Aorta (tissue), 5 donors: ENCODE measurements at places on chromosomes 5 and 9. TPM values are rescaled to one million over a fixed set of nuclear protein-coding genes. Genes with fewer than 3 reads are reported as not detected.

F2RL2 gene
- total RNA-seq, result 0.32 TPM

- DNase-seq, result no peak
Observed at GRCh38 chr5:53643445-53643844, 83.0 kb downstream of the NDUFS4 start.

GPX3 gene
- 694 TPM for total RNA-seq

DNA sequence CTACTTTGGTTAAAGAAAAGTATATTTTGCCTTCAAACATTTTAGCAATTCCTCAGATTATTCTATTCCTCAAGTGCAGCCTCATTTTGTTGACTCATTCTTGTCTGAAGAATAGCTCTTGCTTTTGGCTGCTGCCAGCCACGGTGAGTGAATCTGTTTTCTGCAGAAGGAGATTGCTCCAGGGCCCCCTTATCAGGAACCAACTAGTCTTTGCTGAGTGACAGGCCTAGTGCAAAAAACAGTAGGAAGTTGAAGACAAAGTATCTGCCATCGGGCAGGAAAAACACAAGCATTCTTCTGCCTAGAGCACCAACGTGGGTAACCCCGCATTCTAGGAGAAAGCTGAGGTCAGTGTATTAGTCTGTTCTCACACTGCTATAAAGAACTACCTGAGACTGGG is 42.3 kb downstream of the ZNF883 start:
- no peak for DNase-seq

- no peak for DNase-seq
Observed at GRCh38 chr5:161002571-161003074, 150.6 kb upstream of the ATP10B start.

DNA sequence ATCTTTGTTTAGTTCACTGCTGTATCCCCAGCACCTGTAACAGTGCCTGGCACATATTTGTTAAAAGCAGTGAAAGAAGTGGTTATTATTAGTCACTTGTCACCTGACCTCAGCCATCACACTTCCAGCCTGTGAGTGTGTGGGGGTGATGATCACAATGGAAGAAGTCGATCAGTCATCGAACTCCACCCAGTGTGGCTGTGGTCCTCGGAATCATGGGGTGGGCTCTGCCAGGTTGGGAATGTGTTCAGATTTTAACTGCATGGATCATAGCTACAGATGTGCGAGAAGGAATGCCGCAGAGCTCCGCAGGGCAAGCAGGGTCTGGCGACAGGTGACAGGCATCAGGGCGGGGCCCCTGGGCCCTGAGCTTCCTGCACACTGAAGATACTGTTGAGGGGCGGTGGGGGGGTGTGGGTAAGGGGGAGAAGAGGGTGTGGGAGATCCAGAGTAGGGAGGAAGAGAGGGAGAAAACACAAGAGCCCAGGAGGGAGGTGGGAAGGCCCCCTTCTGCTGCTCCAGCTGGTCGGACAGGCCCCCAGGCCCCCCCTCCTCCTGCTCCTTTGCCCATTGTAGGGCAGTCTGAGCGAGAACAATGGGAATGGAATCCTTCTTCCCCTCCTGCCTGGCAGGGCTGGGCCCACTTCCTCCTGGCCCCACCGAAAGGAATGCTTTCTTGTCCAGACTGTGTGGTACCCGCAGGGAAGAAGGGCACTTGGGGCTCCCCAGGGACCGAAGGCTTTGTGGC is 89.6 kb downstream of the SPRY4 start:
- DNase-seq, result no peak

DNA sequence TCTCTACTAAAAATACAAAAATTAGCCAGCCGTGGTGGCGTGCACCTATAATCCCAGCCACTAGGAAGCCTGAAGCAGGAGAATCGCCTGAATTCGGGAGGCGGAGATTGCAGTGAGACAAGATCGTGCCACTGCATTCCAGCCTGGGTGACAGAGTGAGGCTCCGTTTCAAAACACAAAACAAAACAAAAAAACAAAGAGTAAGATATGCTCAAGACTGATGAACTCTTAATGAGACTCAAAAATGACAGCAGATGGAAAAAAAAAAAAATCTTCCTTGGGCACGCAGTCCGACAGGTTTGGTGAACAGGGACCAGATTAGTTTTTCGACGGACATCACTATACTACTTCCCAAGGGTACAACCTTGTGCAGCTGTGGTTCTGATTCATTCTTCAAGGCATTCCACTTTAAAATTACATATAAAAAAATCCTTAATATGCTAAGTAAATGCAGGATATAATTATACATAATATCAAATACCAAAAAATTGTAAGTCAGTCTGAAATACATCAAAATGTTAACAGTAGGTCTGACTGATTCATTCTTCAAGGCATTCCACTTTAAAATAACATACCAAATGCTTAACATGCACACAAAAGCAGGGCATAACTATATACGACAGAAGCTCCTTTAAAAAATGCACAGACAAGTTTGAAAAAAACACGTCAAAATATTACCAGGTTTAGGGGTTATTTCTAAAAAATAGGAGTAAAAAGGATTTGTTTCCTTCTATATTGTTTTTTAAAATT is 12.3 kb downstream of the PSIP1 start:
- no peak for DNase-seq

GRCh38 chr9:124137944-124138335 is 119.8 kb upstream of the NEK6 start:
- no peak for DNase-seq

GRCh38 chr9:33249983-33250382 is 10.0 kb downstream of the SPINK4 start:
- no peak for DNase-seq

DNA sequence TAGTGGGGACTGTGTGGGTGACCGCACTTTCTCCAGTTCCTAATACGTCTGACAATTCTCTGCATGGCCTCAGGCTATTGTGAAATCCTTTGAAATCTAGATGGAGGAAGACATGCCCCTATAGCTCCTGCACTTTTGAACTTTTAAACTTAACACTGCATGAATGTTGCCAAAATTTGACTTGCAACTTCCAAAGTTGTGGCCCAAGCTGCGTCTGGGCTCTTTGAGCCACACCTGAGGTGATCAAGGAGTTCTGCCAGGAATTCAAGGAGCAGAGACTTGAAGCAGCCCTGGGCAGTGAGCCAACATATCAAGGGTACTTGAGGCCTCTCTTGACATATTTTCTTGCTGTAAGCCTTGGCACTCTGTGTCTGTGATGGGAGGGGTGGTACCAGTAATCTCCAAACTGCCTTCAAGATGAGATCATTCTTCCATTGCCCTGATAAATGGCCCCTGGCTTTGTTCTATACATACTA is 1336.1 kb upstream of the CDH9 start:
- no peak for DNase-seq

- no peak for DNase-seq
Observed at GRCh38 chr9:81071108-81071507, 618.2 kb downstream of the TLE1 start.

DNA sequence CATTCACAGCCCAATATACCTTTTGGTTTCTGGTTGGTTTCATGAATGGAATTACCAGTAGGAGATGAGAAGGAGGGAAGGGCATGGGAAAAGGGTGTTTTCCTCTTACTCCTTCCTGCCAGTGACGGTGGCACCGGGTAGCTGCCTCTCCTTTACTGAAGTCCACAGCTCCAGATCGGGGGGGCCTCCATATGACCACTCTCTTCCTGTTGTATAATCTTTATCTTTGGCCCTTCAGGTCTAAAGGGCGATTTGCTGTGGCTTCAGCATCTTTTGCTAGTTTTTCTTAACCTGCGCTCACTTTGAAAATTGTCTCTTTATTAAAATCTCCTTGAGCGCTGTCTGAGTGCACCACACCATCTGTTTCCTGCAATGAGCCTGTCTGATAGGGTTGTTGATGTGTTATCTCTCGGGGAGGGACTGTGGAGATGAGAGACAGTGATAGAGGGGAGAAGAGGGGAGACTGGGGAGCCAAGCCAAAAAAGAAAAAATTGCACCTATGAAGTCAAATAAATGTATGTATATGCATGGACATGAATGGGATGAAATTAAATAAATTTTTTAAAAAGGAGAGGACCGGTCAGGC is 449.3 kb upstream of the KLF4 start:
- DNase-seq, result no peak

- DNase-seq, result no peak
Observed at GRCh38 chr5:43005031-43005430, 35.1 kb downstream of the ANXA2R start.

RPP25L gene
- 9.8 TPM for total RNA-seq

DNA sequence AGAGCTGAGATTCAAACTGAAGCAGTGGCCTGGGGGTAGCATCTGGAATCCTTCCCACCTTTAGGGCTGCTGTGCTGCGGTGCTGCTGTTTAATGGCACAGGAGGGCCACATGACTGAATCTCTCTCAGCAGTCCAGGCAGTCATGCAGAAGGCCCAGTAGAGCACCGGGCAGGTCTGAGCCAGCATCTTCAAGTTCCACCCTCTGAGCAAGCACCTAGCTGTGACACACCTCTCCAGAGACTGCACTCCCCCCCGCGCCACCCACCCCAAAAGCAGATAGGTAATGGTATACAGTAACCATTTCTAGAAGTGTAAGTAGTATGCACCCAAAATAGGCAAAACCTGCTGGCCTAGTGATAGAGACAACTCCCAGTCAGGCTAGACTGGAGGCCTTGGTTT is 8.2 kb downstream of the IL4 start:
- DNase-seq, result no peak

SLC23A1 gene
- not detected for total RNA-seq

GRCh38 chr5:164351245-164351834 is 845.9 kb downstream of the MAT2B start:
- DNase-seq, result no peak

- no peak for DNase-seq
Observed at GRCh38 chr5:52809884-52810283, 22.2 kb downstream of the ITGA1 start.

LCN15 gene
- not detected for total RNA-seq

- DNase-seq, result no peak
Observed at GRCh38 chr5:138577452-138577851, 2.3 kb upstream of the HSPA9 start.

- no peak for DNase-seq
Observed at GRCh38 chr5:139960723-139961383, 82.2 kb downstream of the NRG2 start.

DNA sequence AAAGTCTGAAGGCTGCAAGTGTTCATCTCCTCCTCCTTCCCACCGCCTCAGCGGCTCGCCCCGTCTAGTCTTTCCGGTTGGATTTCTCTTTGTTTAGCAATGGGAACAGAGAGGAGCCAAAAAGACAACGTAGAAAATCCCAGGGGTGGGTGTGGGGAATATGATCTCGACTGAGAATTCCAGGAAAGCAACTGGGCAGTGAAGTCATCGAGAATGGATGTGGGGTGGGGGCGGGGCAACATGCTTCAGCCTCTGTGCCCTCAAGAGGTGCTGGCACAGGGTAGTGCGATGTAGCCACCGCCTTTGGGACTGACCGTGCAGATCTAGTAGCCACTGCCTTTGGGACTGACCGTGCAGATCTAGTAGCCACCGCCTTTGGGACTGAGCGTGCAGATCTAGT is 12.9 kb downstream of the MSX2 start:
- no peak for DNase-seq

BARHL1 gene
- not detected for total RNA-seq

PTPRD gene
- total RNA-seq, result 92.0 TPM

DNA sequence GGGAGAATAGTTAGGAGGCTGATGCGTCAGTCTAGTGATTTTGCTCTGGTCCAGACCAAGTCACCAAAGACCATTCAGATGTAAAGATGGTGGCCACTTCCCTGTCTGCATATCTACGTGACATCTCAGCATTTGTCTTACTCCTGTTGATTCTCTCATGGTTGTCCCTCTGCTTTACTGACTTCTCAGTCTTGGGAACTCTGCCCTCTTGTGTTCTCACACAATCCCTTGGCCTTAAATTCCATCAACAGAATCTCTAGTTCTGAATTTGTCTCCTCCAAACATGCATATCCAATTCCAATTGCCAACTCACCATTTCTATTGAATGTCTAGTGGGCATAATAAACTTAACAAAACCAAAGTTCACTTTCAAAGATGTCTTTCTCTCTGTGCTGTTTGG is 147.8 kb downstream of the SLC24A2 start:
- DNase-seq, result no peak

- DNase-seq, result no peak
Observed at GRCh38 chr9:114153761-114154599, 1.4 kb upstream of the COL27A1 start.

DNA sequence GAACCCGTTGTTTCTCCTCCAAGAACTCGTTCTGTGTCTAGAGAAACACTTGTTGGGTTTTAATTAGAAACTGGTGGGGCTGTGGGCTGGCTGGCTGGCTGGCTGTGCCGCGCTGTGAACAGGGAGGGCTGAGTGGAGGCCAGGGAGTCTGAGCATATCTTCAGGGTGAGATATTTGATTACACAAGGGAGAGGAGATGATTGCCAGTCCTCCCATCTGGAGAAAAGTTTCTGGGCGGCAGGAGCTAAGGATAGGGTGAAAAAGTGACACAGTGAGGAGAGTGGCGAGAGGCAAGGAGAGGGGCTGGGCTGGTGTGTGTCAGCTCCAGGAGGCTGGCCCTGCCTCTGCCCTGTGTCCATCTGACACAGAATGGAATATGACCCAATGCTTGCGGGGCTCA is 63.0 kb downstream of the GDNF start:
- no peak for DNase-seq

DNA sequence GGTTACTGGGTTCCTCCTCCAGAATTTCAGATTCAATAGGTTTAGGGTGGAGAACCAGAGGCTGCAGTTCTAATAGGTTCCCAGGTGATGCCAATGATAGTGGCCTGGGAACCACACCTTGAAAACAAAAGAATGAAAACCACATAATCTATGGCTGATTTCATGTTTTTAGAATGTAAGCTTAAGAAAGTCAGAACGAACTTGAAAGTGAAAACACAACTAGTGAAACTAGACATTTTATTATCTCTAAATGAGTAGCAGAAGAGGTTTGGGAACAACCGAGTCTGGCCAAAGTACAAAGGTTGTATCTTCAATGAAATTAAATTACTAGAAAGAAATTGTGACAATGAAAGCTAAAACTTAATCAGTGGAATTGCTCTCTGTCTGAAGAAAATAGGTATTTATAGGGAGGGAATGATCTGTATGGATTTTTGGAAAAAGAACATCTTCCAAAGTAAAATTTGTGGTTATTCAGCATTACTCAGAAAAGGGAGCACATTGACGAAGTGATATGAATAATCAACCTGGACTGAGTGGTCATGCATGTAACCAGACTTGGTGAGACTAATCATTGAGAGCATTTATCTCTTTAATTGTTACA is 24.9 kb upstream of the CEP120 start:
- DNase-seq, result no peak

NAIF1 gene
- 5.4 TPM for total RNA-seq

DNA sequence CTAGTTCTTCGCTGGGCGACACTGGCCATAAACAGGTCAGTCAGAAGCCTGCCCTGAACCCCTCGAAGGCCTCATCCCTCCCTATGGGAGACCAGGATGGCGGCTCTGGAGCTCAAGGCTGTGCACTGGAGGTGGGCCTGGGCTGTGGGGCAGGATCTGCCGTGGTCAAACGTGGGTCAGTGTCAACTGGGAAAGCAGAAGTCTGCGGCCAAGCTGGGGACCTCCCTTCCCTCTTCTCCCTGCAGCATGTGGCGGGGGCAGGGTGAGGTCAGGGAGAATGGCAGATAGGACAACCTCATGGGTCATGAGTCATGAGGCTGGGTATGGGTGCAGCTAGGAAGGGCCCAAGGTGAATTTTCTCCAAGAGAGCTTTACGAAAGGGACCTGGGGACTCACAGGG is 132.9 kb downstream of the RXRA start:
- peak; percentile 85 for DNase-seq

SOX30 gene
- total RNA-seq, result 0.12 TPM

- no peak for DNase-seq
Observed at GRCh38 chr5:163534492-163535094, 29.2 kb downstream of the MAT2B start.

DEPDC1B gene
- total RNA-seq, result 0.48 TPM
